Stimulated activated CD8-positive, alpha-beta memory T cell treated with anti-CD3 and anti-CD28 coated beads, Interleukin-4, amount 100 ng/mL, for 4 hours (primary cell): ENCODE measurements at places on chromosomes 2 and 18.

DNA sequence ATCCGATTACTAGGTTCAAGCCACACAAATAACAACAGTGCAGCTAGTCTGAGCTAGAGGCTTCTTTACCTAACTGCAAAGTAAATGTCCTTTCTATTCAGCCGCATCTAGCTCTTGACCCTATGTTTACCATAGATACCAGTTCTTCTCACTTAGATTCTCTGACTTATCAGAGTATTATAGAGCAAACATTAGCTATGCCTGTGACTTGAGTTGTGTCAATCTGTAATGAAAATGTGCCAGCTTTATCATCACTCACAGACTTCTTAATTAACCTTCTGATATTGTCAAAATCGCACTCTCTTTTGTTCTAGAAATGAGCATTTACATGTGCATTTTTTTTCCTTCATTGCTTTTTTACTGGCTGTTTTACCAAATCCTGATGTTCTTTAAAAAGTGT is 79.9 kb downstream of the BCL11A start:
- DNase-seq: no peak

GRCh38 chr18:24427484-24427883 is 1.0 kb downstream of the IMPACT start:
- DNase-seq: no peak

GRCh38 chr2:15776629-15776919 is 163.8 kb upstream of the MYCN start:
- DNase-seq: no peak

- DNase-seq: peak; percentile 32
These were observed 55.4 kb upstream of the GLI2 start for GRCh38 chr2:120680136-120680761.

DNA sequence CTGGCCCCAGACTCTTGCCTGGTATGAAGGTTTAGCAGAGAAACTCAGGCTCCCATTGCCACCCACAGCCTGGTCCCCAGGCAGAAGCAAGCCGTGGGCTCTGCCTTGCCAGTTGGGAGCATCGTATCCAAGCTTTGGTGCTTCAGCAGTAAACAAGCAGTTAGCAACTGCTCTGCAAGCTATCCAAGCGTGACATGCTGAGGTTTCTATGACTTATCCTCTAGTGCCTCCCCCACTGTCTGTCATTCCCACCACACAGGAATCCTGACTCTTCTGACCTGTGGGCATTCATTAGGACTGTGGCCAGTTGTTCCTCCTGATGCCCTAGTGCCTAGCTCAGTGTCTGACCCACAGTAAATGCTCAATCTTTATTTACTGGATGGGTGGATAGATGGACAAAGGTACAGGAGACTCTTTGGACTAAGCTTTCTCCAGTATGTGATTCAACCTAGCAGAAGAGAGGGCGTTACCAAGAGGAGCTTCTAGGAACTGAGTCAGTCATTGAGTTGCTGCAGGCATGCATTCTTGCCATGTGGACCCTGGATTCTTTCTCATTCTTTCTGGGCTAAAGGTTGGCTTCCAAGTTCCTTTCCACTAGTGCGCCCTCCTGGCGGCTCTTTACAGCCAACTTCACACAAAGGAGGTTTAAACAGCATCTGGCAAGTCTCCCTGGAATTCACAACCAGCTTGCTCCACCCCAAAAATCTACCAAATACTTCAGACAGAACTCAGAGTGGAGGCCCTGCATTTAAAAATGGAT is 40.6 kb upstream of the MRPL19 start:
- DNase-seq: no peak

DNA sequence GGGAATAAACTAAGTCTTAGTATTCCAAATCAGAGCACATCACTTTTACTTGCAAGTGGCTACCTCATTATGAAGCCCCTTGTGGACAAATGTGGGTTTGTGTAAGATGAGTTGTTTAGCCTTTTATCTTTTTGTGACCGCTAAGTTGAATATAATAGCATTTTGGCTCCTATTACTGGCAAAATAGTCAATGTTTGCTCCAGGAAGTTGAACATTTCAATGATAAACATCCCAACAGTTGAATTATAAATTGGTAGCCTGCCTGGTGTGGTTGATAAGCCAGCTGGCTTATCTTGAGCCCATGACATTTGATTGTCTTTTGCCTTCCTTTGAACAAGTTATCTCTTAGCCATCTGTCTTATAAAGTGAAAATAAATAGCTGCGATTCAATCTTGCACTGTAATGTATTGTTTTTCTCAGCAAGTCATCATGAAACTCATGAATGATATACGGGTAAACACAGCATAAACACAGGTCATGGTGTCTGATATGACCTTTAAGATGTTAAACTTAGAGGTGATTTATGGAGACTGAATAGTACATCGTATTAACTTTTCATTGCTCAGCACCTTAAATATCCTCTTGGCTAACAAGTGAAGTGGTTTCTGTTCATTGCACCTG is 338.4 kb downstream of the SOCS6 start:
- no peak for DNase-seq

GRCh38 chr18:68604256-68604655 is 110.7 kb downstream of the TMX3 start:
- no peak for DNase-seq
